ENCODE measurements at places on chromosomes 3 and 15. TPM values are rescaled to one million over a fixed set of nuclear protein-coding genes. Genes with fewer than 3 reads are reported as not detected.

The UROC1 gene
- 0.03 TPM for polyA plus RNA-seq

DNA sequence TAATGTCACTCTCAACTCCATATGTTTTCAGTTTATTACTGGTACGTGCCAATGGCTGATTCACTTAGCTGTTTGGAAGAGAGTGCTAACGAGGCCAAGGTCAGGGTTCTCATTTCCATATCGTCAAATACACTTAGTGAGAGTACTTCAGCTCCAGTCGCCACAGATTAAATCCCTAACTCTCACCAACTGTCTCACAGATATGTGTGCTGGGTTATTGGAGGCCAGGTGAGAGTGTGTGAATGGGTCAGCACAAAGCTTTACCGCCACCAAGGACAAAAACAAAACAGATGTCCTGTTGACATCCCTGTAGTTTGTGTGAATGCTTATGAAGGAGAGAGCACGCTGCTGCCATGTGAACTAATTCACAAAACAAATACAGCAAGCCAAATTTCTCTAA lies 133.5 kb upstream of the TBL1XR1 start:
- no peak for DNase-seq

DNA sequence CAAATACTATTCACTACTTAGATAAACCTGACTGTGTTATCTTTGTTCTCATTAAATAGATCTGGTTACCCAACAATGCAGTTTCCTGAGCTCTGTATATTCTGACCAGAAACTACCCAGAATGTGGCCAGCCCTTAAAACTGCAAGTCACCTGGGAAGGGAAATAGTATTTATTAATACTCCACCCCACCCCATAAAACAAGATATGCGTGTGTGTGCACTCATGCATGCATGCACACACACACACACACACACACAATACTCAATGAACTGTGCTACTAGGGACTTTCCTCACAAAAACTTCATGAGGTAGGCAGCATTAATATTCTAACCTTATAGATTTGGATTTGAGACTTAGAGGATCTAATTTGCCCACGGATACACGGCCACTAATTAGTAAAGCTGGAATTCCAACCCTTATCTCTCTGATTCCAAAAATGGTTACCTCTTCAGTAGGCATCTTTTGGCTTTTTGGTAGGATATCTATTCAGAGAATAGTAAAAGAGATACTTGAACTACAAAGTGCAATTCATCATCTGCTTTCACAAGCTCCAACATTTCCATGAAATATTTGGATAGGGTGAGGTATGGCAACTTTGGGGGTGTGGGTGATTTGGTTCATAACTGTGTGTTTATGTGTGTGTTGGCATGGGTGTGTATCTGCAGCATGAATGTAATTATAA lies 197.0 kb upstream of the CFAP20DC start:
- no peak for DNase-seq

The RTP3 gene
- polyA plus RNA-seq: not detected

- no peak for DNase-seq
Observed at GRCh38 chr15:93384886-93385285, 295.9 kb upstream of the RGMA start.

- no peak for DNase-seq
Observed at GRCh38 chr15:64044300-64045100, 1.8 kb downstream of the DAPK2 start.

The KBTBD13 gene
- polyA plus RNA-seq: 0.19 TPM

GRCh38 chr3:131596884-131597283 lies 94.1 kb upstream of the MRPL3 start:
- no peak for DNase-seq

DNA sequence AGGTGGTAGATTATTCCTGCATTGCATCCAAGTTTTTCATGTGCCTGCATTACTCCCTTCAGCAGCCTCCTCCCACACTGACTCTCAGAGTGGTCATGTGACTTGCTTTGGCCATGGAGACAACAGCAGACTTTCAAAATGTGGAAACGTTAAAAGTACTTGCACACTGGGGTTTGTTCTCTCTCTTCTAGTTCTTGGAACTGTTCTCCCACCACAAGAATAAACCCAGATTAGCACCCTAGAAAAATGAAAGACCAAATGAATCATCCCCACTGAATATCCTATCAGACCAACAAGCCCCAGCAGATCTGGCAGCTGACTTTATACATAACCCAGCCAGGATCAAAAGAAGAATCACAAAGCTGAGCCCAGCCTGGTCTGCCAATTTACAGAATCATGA lies 398.5 kb downstream of the VPS13C start:
- no peak for DNase-seq

The CLRN1 gene
- polyA plus RNA-seq: not detected

- DNase-seq: no peak
Observed at GRCh38 chr3:37217098-37217849, 42.9 kb upstream of the LRRFIP2 start.

- DNase-seq: peak; percentile 18
Observed at GRCh38 chr3:46272028-46272451, 29.8 kb downstream of the CCR3 start.

- peak; percentile 76 for DNase-seq
Observed at GRCh38 chr3:197298341-197298944, at the start of gene DLG1. TSS of gene DLG1 (minus strand) at chr3:197298612. CDS start at chr3:197297204, 1,408 bp downstream.

The FSTL1 gene
- polyA plus RNA-seq: 445 TPM

GRCh38 chr3:155872904-155873646 lies 2.6 kb downstream of the GMPS start:
- DNase-seq: no peak

DNA sequence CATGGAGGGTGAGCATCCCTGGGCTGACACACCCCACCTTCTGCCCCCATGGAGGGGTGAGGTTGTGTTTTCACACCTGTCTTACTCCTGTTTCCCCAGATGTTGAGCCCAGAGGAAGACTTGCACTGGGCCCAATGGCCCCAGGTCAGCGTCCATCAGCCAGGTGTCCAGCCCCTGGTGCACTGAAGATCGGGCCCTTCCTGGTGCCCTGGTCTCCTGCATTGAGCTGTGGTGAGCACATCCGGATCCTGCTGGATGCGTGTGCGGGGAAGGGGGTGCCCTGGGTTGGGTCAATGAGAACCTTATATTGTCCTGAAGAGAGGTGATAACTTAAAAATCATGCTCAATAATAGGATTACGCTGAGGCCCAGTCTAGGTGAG lies 227.3 kb downstream of the SNRPN start:
- no peak for DNase-seq

GRCh38 chr15:70277556-70277955 lies 179.8 kb upstream of the TLE3 start:
- DNase-seq: no peak

The CFAP44 gene
- polyA plus RNA-seq: 3.5 TPM

The TMEM266 gene
- 0.11 TPM for polyA plus RNA-seq

The CPLX3 gene
- polyA plus RNA-seq: 0.22 TPM

DNA sequence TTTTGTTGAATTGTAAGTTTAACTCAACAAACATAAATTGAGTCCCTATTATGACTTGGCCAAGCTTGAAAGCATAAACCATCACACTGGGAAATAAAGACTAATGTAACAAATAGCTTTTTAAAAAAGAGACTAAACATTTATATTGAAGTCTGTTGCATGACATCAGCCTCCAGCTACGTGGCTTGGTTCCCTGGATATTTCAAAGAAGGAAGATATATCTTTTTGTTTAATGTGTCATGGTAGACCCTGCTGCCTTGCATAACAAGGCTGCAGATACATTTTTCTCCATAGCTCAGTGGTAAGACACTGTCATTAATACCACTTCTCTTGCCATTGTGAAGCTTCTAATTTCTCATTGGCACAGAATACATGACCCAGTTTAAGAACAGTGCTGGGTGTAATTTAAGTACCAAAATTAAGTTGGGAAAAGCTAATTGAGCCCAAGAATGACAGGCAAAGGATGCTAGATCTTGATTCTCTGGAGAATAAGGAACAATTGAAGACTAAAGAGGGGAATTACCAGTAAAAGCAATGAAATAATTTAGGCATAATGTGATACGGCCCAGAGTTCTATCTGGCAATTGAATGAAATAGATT lies 14.0 kb downstream of the RCN2 start:
- no peak for DNase-seq

GRCh38 chr3:142586803-142587406 lies 8.4 kb upstream of the ATR start:
- peak; percentile 51 for DNase-seq

GRCh38 chr3:127967316-127967715 lies 52.3 kb downstream of the KBTBD12 start:
- DNase-seq: no peak

- peak; percentile 20 for DNase-seq
Observed at GRCh38 chr3:27666708-27667107, 55.4 kb downstream of the EOMES start.

The ZDHHC19 gene
- not detected for polyA plus RNA-seq

DNA sequence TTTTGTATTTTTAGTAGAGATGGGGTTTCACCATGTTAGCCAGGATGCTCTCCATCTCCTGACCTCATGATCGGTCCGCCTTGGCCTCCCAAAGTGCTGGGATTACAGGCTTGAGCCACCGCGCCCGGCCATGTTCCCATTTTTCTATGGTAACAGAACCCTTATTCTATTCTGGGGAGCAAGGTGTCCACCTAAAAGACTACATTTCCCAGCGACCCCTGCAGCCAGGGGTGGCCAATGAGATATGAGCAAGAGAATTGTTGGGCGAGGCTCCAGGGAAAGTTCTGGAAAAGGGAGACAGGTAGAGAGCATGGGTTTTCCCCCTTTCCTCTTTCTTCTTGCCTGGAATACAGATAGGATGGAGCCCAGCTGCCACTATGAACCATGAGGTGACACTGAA lies 96.9 kb downstream of the LINGO1 start:
- no peak for DNase-seq

GRCh38 chr3:14798231-14798630 lies 20.5 kb upstream of the FGD5 start:
- no peak for DNase-seq

The ARGFX gene
- polyA plus RNA-seq: not detected

The RARRES1 gene
- 67.0 TPM for polyA plus RNA-seq

GRCh38 chr3:62554264-62554799 lies 181.0 kb upstream of the FEZF2 start:
- DNase-seq: no peak

DNA sequence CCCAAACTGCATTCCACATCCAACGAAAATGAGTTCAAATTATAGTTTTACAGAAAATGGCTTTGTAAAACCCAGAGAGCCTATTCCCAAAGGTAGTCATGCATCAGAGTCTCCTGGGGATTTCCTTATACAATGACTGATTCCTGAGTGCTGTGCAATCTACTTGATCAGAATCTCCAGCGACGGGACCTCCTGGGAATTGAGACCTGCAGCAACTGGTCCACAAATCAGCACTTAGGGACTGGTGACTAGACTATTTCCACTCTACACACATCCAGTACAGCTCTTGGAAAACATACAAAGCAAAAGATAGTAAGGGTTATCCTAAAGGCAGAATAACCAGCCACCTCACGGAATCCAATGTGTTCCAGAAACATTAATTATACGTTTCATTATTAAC lies 871.0 kb upstream of the CFAP20DC start:
- DNase-seq: no peak

The MME gene
- polyA plus RNA-seq: 7.7 TPM

All from urinary bladder (tissue), 4 donors.